K562 (cell line): ENCODE measurements at places on chromosomes 1 and 21. TPM values are rescaled to one million over a fixed set of nuclear protein-coding genes. Genes with fewer than 3 reads are reported as not detected.

BRDT gene
- total RNA-seq, result not detected in 2 replicates

GPR37L1 gene
- total RNA-seq, result not detected in 2 replicates

CCDC185 gene
- not detected in 2 replicates for total RNA-seq

GIPC2 gene
- 0.04 TPM in 2 replicates for total RNA-seq

MCOLN2 gene
- total RNA-seq, result 0.18 and 0.27 TPM in 2 replicates

MXRA8 gene
- 9.1 and 10.8 TPM in 2 replicates for total RNA-seq

RNU1-3 gene
- 2,231 and 2,538 TPM in 2 replicates for total RNA-seq

LY9 gene
- total RNA-seq, result not detected in 2 replicates

F5 gene
- 0.07 and 0.13 TPM in 2 replicates for total RNA-seq

FCAMR gene
- total RNA-seq, result not detected in 2 replicates

SGIP1 gene
- 0.07 and 0.22 TPM in 2 replicates for total RNA-seq

CCSAP gene
- 10.3 and 10.5 TPM in 2 replicates for total RNA-seq

CFHR5 gene
- not detected in 2 replicates for total RNA-seq

LAMC2 gene
- 0.02 and 0.04 TPM in 2 replicates for total RNA-seq

SLC5A9 gene
- not detected in 2 replicates for total RNA-seq

- no peak for DNase-seq
Measured at GRCh38 chr21:39095681-39096080, 87.6 kb downstream of the PSMG1 start.

GRCh38 chr1:54774820-54775498 is 10.6 kb upstream of the PARS2 start:
- peak; percentile 89 for DNase-seq

- DNase-seq, result no peak
Measured at GRCh38 chr1:244060686-244061085, 9.6 kb downstream of the ZBTB18 start.

- DNase-seq, result no peak
Measured at GRCh38 chr1:155064111-155064831, 731 bp downstream of the EFNA4 start.

- peak; percentile 30 for DNase-seq
Measured at GRCh38 chr1:68495968-68496679, 758 bp downstream of the DEPDC1 start.

GRCh38 chr1:78436961-78437360 is 53.8 kb upstream of the PTGFR start:
- DNase-seq, result no peak

- no peak for DNase-seq
Measured at GRCh38 chr1:44545961-44546360, 128.3 kb downstream of the TMEM53 start.

GRCh38 chr1:209041927-209042326 is 541.6 kb upstream of the CAMK1G start:
- no peak for DNase-seq

- no peak for DNase-seq
Measured at GRCh38 chr1:19084206-19084738, 125.8 kb downstream of the UBR4 start.

GRCh38 chr1:1233567-1233892 is 1.5 kb downstream of the B3GALT6 start:
- DNase-seq, result no peak

GRCh38 chr1:243712941-243713340 is 137.1 kb downstream of the AKT3 start:
- DNase-seq, result no peak

GRCh38 chr1:207335695-207336363 is 14.4 kb downstream of the CD55 start:
- no peak for DNase-seq

DNA sequence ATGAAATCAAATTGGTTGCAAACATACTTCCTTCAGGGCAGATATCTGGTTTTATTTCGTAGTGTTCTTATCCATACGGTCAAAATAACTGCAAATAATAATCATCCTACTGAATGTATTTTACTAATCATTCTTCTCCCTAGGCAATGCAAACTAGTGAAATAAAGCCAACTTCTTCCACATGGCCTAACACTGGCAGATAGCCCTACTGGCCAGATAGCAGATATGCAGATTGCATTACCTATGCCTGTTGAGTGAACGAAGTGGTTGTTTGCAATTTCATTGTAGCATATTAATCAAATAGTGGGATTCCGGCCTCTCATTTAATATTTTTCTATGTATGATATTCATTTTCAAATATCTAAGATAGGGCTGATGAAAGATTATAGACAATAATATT is 116.2 kb downstream of the CENPF start:
- DNase-seq, result no peak

GRCh38 chr1:39779137-39779536 is 8.0 kb upstream of the OXCT2 start:
- DNase-seq, result no peak

DNA sequence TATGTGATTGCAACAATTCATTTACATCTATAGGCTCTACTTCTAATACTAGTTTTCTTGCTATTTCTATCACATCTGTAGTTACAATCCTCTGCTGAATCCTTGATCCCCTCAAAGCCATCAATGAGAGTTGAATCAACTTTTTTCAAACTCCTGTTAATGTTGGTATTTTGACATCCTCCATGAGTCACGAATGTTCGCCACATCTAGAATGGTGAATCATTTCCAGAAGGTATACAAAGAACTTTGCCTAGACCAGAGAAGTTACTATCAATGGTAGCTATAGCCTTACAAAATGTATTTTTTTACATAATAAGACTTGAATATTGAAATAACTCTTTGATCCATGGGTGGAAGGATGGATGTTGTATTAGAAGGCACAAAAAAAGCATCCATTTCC is 110.0 kb downstream of the AMY1C start:
- no peak for DNase-seq

DNA sequence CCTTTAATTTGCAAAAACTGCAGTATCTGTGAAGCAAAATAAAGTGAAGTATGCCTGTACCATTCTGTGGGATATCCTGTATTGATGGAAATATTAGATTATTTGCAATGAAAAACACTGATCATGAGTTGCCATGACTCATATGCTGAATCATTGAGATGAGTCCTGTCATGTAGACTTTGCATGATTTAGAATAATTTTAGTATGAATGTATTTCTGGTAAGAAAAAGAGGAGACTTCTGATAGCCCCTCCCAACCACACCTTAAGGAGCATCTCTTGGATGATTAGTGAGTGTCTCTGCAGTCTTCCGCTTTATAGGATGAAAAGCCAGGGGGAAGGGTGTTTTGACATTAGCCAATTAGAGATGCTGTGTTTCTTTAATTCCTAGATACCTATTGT is 55.2 kb upstream of the PTGS2 start:
- no peak for DNase-seq

- no peak for DNase-seq
Measured at GRCh38 chr1:99565606-99566289, 80.2 kb upstream of the PALMD start.

DNA sequence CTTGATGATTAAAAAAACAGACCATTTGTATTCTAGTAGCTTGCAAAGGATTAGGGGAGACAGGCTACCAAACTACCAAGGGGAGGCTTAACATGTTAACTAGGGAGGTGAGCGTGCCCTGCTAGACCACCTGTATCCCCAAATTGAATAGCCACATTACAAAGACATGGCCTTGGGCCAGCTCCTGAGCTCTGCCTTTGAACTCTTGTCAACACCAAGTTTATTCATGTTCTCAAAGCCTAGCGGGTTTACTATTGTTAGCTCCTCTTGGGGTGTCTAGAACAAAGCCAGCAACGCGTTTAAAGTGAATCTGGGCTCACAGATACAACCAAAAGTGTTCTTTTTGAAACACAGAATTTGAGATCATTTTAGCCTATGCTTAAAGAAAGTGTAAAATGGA is 36.3 kb downstream of the SMYD2 start:
- DNase-seq, result no peak

- no peak for DNase-seq
Measured at GRCh38 chr1:167681451-167682098, 40.2 kb upstream of the MPZL1 start.

DNA sequence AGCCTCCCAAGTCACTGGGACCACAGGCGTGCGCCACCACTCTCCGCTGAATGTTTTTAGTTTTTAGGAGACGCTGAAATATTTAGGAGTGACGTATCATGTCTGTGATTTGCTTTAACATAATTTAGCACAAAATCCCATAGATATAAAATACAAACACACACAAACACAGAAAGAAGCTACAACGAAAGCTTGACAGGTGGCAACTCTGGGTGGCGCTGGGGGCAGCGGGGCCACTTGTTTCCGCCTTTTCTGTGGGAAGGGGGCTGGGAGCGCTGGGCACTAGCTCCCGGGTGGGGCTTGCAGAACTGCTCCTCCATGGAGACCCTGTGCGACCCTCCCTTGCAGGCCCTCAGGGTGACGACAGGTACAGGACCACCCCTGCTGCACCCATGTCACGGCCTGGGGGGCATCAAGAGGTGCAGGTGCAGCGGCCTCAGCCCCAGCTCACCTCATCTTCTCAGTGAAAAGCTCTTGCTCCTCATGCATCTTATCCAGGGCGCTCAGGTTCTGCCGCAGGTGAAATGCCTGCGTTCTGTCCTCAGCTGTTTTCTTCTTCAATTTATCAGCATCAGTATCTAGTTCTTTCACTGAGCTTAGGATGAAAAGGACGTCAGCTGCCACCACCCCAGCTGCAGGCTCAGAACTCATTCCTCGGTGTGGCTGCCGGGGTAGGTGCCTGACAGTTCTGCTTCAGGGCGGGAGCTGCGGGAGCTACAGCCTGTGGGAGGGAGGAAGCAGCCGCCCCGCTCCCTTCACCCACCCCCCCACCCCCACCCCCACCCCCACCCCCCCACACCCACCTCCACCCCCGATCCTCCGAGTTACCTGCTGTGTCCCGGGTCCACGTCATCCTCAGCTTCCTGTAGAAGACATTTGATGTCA is 15.3 kb downstream of the CFAP74 start:
- no peak for DNase-seq

DNA sequence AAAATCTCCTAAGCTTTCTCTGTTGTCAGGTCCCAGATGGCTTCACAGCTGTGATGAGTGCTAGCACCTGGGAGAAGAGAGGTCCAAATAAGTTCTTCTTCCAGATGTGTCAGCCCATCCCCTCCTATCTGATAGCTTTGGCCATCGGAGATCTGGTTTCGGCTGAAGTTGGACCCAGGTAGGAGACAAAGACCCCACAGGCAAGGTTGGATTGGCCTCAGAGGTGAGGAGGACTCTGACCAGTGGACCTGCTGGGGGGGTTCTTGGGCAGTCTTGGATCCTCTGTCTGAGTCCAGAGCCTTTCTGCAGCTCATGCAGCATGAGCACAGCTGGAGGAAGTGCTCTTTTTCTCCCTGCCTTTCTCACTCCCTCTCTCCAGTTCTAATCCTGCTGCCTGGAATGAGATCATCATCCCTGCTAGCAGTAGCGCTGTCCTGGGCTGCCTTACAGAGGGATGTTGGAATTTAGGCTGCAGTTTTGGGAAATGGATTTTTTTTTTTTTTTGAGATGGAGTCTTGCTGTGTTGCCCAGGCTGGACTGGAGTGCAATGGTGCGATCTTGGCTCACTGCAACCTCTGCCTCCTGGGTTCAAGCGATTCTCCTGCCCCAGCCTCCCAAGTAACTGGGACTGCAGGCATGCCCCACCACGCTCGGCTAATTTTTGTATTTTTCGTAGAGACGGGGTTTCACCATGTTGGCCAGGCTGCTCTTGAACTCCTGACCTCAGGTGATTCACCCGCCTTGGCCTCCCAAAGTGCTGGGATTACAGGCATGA is 7.1 kb downstream of the RNPEP start:
- no peak for DNase-seq

GRCh38 chr21:45541221-45542039 is 810 bp downstream of the SLC19A1 start:
- DNase-seq, result peak; percentile 96

DNA sequence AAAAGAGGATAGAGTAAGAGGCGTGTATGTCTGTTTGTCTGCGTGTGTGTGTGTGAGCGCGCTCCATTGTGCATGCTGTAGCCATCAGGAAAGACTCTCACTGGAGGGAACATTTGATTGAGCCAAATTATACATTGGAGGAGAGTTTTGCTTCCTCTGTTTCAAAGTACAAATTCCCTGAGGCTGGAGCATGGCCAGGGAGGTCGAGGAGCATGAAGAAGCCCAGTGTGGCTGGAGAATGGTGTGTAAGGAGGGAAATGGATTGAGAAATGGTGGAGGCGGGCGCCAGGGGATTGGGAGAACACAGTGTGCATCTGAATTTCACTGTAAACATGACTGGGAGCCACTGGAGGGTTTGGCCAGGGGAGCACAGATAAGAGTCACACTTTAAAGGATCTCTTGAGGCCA is 22.1 kb upstream of the EFNA1 start:
- DNase-seq, result no peak

DNA sequence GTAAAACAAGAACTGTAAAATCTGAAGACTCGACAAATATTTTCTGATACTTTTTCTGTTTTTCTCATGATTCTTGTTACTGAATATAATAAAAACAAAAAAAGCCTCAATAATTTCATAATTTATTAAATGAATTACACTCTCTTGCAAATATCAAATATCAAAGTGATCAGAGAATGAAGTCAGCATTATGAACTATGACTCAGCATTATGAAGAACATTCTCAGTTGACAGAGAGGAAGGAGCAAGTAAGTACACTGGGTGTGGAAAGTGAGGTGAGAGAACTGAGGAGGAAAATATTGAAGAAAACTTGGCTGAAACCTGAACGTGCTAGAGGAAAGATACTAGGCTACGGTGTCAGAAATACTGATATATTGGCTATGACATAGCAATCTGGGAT is 529.5 kb downstream of the KCNT2 start:
- DNase-seq, result no peak

DNA sequence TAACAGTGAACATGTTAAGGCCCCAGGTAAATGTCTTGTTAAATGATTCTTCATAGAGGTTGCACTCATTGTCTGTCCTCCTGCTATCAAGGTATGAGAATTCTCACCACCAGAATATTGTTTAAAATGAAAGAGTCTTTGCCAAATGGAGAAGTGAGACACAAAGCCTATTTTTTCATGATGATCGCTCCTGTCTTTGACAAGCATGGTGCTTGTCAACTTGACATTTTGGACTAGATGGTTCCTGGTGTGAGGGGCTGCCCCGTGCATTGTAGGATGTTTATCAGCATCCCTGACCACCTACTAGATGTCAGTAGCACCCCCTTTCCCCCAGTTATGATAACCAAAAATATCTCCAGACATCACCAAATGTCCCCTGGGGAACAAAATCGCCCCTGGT is 65.6 kb downstream of the MDM4 start:
- no peak for DNase-seq

- DNase-seq, result no peak
Measured at GRCh38 chr1:41588334-41588875, 103.9 kb upstream of the EDN2 start.

GRCh38 chr1:90723590-90724108 is 6.5 kb upstream of the BARHL2 start:
- no peak for DNase-seq
